Esophagus squamous epithelium (tissue), 5 donors: ENCODE measurements at places on chromosomes 4 and X. TPM values are rescaled to one million over a fixed set of nuclear protein-coding genes. Genes with fewer than 3 reads are reported as not detected.
A peak's percentile ranks its signal among the peaks of the same experiment; 100 is the strongest.

The HEPH gene
- 2.6 TPM for total RNA-seq

The STAP1 gene
- total RNA-seq: 1.7 TPM

The CPZ gene
- total RNA-seq: 12.2 TPM

The AFM gene
- total RNA-seq: not detected

The HPGDS gene
- total RNA-seq: 0.15 TPM

The ARHGEF38 gene
- not detected for total RNA-seq

The L1CAM gene
- 3.2 TPM for total RNA-seq

The SEL1L3 gene
- 6.9 TPM for total RNA-seq

- DNase-seq: no peak
- no peaks in the 10 kb centered on the region for H3K27me3 ChIP-seq
- no peaks in the 10 kb centered on the region for H3K36me3 ChIP-seq
- H3K4me3 ChIP-seq: no peak overlapping the region
Measured at GRCh38 chr4:131258361-131258760, 1890.7 kb upstream of the PCDH10 start.

DNA sequence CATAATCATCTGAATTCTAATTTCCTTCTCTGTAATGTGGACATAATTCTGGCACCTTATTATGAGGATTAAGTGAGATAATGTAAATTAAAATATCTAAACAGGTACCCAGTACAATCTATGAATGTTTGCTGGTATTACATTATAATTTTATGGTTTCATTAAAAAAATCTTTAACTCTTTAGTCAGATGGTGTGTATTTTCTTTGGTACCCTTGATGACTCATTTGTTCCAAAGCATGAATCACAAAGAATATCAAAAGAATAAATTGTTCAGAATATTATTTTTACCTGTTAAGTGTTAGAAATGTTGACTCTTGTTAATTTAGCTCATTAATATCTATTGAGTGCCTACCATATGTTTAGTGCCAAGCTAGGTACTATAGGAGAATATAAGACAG is 74.3 kb downstream of the SNX25 start:
- H3K27ac ChIP-seq: no peak overlapping the region
- H3K36me3 ChIP-seq: peaks cover 4% of the 10 kb centered on the region
- no peak overlapping the region for H3K4me3 ChIP-seq
- H3K27me3 ChIP-seq: no peaks in the 10 kb centered on the region

GRCh38 chrX:97740886-97741285 is 857.2 kb downstream of the RPA4 start:
- no peak overlapping the region for H3K4me3 ChIP-seq
- no peak overlapping the region for H3K27ac ChIP-seq
- H3K27me3 ChIP-seq: no peaks in the 10 kb centered on the region
- no peaks in the 10 kb centered on the region for H3K36me3 ChIP-seq

GRCh38 chrX:129559783-129560182 is 19.7 kb downstream of the OCRL start:
- no peak overlapping the region for H3K4me3 ChIP-seq
- DNase-seq: no peak
- H3K4me1 ChIP-seq: no peaks in the 10 kb centered on the region
- H3K27ac ChIP-seq: no peak overlapping the region

- no peaks in the 10 kb centered on the region for H3K4me1 ChIP-seq
- no peak for DNase-seq
- H3K4me3 ChIP-seq: no peak overlapping the region
Measured at GRCh38 chr4:104465201-104465600, 29.5 kb downstream of the CXXC4 start.

DNA sequence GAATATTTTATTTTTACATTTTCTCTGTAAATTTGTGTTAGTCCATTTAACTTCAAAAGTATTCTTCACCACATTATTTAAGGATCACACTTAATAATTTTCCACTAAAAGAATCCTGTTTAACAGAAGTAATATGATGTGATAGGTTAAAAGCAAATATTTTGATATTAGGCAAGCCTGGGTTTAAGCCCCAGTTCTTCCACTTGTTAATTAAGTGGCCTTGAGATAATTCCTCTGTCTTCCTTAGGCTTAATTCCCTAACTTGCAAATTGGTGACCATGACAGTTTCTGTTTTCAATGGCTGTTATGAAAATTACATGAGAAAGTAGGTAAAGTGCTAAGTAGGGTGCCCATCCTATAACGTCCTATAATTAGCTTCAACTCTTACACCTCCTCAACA is 129.9 kb upstream of the ATOH1 start:
- DNase-seq: no peak
- no peaks in the 10 kb centered on the region for H3K27me3 ChIP-seq
- no peaks in the 10 kb centered on the region for H3K4me1 ChIP-seq
- H3K36me3 ChIP-seq: no peaks in the 10 kb centered on the region

- H3K4me3 ChIP-seq: no peak overlapping the region
- H3K27ac ChIP-seq: no peak overlapping the region
- no peaks in the 10 kb centered on the region for H3K36me3 ChIP-seq
- H3K27me3 ChIP-seq: no peaks in the 10 kb centered on the region
Measured at GRCh38 chr4:127347936-127348335, 284.8 kb upstream of the INTU start.

GRCh38 chrX:155094468-155095061 is 23.3 kb downstream of the BRCC3 start:
- no peaks in the 10 kb centered on the region for H3K36me3 ChIP-seq
- no peak overlapping the region for H3K27ac ChIP-seq
- no peak overlapping the region for H3K4me3 ChIP-seq
- DNase-seq: no peak
- H3K4me1 ChIP-seq: no peaks in the 10 kb centered on the region
- H3K27me3 ChIP-seq: no peaks in the 10 kb centered on the region

- no peaks in the 10 kb centered on the region for H3K4me1 ChIP-seq
- no peak overlapping the region for H3K27ac ChIP-seq
- H3K27me3 ChIP-seq: no peaks in the 10 kb centered on the region
- no peaks in the 10 kb centered on the region for H3K36me3 ChIP-seq
Measured at GRCh38 chr4:141543176-141543575, 93.2 kb upstream of the IL15 start.

DNA sequence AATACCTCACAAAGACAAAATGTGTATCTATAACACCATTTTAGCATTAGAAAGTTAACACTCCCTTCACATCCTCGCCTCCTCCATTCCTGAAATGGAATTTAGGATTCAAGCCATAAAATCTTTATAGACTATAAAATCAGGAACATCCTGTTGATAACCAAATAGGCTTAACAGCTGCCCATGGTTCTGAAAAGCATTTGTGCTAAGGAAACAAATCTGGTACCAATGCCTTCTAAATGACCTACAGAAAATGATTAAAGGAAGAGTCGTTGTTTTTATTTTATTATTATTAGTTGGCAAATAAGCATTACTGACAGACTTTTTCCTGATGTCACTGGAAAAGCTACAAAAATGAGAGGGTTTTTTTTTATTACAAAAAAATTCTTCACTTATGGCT is 79.8 kb downstream of the PAPSS1 start:
- no peak overlapping the region for H3K4me3 ChIP-seq
- no peak for DNase-seq
- no peaks in the 10 kb centered on the region for H3K27me3 ChIP-seq
- H3K36me3 ChIP-seq: peaks cover 6% of the 10 kb centered on the region
- H3K4me1 ChIP-seq: peaks cover 3% of the 10 kb centered on the region

DNA sequence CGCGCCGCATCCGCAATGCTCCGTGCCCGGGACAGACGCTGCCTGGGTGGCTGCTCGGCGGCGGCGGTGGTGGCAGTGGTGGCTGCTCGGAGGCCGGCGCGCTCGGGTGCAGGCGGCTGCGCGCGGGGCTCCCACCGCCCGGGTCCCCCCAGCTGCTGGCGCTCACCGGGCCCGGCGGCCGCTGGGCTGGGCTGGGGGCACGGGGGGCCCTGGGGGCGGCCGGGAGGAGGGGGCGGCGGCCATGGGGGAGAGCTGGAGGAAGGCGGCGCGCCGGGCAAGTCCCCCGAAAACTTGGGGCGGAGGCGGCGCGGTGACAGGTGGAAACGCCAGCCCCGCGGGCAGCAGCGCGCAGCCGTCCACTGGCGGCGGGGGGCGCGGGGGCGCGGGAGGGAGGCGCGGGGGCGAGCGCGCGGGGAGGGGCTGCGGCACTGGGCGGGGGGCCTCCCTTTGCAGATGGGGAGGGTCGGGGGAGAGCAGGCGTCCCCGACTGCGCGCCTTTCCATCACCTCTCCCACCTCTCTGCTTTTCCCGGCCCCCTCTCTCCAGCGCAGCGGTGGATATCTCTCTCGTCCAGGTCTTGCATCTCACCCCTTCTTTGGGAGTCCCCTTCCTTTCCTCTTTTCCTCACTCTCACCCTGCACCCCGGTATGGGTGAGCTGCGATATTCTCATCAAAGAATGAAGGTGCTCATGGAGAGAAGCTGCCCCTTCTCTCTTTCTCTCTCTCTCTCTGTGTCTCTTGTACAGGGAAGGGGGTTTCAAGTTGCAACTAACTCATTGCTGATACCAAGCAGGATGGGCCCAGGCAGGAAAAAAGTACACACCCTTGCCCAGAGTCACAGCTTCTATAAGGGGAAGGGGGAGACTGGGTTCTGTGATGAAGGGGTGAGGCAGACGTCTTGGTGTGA is 83.7 kb upstream of the DHRSX start:
- no peaks in the 10 kb centered on the region for H3K36me3 ChIP-seq
- DNase-seq: no peak
- H3K4me1 ChIP-seq: peaks cover 9% of the 10 kb centered on the region
- peak overlapping the region; percentile 29 for H3K4me3 ChIP-seq
- H3K27ac ChIP-seq: no peak overlapping the region

- no peak overlapping the region for H3K4me3 ChIP-seq
- no peak overlapping the region for H3K27ac ChIP-seq
- H3K4me1 ChIP-seq: no peaks in the 10 kb centered on the region
- no peaks in the 10 kb centered on the region for H3K36me3 ChIP-seq
- H3K27me3 ChIP-seq: no peaks in the 10 kb centered on the region
Measured at GRCh38 chrX:46531442-46531841, 13.8 kb downstream of the ZNF674 start.

- H3K4me1 ChIP-seq: peaks cover 24% of the 10 kb centered on the region
- H3K27ac ChIP-seq: no peak overlapping the region
- H3K4me3 ChIP-seq: no peak overlapping the region
Measured at GRCh38 chr4:47473141-47473750, 9.7 kb upstream of the COMMD8 start.

DNA sequence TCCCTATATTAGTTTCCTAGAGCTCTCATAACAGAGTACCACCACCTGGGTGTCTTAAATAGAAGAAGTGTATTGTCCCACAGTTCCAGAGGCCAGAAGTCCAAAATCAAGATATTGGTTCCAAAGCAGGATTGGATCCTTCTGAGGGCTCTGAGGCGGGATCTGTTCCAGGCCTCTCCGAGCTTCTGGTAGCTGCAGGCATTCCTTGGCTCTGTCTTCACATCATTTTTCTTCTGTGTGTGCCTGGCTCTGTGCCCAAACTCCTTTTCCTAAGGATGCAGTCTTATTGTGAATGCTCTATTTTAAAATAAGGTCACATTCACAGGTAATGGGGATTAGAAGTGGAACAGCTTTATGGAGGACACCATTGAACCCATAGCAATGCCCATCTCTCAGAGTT is 253.7 kb upstream of the TAPT1 start:
- no peak overlapping the region for H3K27ac ChIP-seq
- no peaks in the 10 kb centered on the region for H3K4me1 ChIP-seq
- no peaks in the 10 kb centered on the region for H3K27me3 ChIP-seq
- no peaks in the 10 kb centered on the region for H3K36me3 ChIP-seq

DNA sequence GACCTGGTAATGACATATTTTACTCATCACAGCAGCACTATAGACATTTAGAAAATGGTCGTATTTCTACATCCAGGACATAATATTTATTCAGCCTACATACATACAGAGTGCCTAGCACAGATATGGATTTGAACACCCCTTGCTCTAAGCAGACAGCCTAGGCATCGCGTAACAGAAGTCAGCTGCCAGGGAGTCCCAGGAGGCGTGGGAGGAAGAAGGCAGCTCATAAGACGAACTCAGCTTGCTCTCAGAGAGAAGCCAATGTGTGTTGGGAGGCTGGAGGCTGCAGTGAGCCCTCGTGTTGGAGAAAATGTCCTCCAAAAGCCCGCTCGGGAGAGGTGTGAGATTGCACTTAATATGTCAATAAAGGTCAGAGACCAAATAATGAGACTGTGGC is 131.6 kb downstream of the BCOR start:
- no peaks in the 10 kb centered on the region for H3K36me3 ChIP-seq
- no peak overlapping the region for H3K4me3 ChIP-seq
- H3K4me1 ChIP-seq: no peaks in the 10 kb centered on the region
- no peak overlapping the region for H3K27ac ChIP-seq

- no peaks in the 10 kb centered on the region for H3K36me3 ChIP-seq
- no peak for DNase-seq
- H3K4me3 ChIP-seq: peak overlapping the region; percentile 68
- peak overlapping the region; percentile 88 for H3K27ac ChIP-seq
Measured at GRCh38 chr4:122827879-122828601, 1.4 kb downstream of the FGF2 start.

GRCh38 chrX:98459669-98460068 is 1576.0 kb downstream of the RPA4 start:
- H3K27ac ChIP-seq: no peak overlapping the region
- no peak overlapping the region for H3K4me3 ChIP-seq
- no peaks in the 10 kb centered on the region for H3K27me3 ChIP-seq

GRCh38 chr4:140472156-140472555 is 25.9 kb downstream of the MGAT4D start:
- no peaks in the 10 kb centered on the region for H3K36me3 ChIP-seq
- DNase-seq: no peak
- no peak overlapping the region for H3K4me3 ChIP-seq
- peaks cover 27% of the 10 kb centered on the region for H3K27me3 ChIP-seq

DNA sequence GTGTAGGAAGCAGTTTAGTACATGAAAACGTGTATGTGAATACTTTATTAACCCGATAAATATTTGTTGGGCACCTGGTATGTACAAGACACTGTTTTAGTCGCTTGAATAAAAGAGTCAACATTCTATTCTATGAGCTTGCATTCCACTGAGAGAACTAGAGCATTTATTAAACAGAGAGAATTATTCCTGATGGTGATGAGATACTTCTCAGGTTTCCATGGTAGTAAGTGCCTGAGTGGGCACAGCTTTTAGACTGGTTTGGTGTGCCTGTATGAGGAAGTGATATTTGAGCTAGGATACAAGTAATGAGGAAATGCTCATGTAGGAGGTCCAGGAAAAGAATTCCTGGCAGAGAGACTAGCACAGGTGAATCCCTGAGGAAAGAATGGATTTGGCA is 94.2 kb downstream of the ATP10D start:
- H3K27me3 ChIP-seq: no peaks in the 10 kb centered on the region
- H3K4me3 ChIP-seq: no peak overlapping the region
- DNase-seq: no peak
- H3K36me3 ChIP-seq: no peaks in the 10 kb centered on the region
- H3K4me1 ChIP-seq: no peaks in the 10 kb centered on the region
- peak overlapping the region; percentile 78 for H3K27ac ChIP-seq

DNA sequence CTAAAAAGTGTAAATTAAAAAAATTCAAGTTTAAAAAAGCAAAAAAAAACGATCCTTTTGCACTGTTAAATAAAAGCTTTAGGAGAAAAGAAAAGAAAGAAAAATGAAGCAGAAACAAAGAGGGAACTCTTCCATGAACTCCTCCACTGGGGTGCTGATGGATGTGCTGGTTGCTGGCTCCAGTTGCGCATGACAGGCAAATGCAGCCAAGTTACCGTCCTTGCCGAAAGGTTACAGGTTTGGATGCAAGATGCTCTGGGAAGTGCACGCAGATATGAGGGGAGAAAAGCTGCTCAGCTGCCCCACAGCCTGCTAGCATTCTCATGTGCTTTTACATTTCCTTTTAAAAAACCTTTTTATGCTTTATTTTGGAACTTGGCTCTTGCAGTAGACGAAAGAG is 58.5 kb downstream of the HADH start:
- H3K4me3 ChIP-seq: no peak overlapping the region
- H3K4me1 ChIP-seq: peaks cover 4% of the 10 kb centered on the region
- no peaks in the 10 kb centered on the region for H3K27me3 ChIP-seq
- no peak for DNase-seq
- no peak overlapping the region for H3K27ac ChIP-seq
- H3K36me3 ChIP-seq: no peaks in the 10 kb centered on the region

- DNase-seq: no peak
- no peaks in the 10 kb centered on the region for H3K27me3 ChIP-seq
- H3K36me3 ChIP-seq: no peaks in the 10 kb centered on the region
- no peak overlapping the region for H3K4me3 ChIP-seq
Measured at GRCh38 chr4:34280131-34280530, 1964.2 kb downstream of the ARAP2 start.
